Amniotic epithelial cell (primary cell): ENCODE measurements at places on chromosomes 13 and 19.

DNA sequence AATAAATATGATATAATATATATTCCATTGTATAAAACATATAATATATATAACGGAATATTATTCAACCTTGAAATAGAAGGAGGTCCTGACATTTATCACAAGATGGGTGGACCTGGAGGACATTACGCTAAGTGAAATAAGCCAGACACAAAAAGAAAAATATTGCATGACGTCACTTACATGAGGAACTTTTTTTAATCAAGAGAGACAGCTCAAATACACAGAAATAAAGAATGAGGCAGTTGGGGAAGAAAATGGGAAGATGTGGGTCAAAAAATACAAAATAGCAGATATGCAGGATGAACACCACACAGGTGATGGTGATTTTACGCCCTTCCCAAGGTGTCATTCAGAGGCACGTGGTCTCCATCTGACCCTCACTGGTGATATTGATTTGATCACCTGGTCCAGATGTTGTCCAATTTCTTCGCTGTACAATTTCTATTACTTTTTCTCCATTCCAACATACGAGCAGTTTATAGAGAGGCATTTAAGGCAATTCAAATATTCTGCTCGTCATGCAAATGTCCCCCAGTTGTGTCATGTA, 513 bp upstream of the ZNF317 start:
- peak; percentile 9 for DNase-seq

GRCh38 chr13:99725644-99726043, 224.4 kb downstream of the TM9SF2 start:
- DNase-seq = no peak

- no peak for DNase-seq
Measured at GRCh38 chr13:78625384-78625783, 22.0 kb upstream of the POU4F1 start.

GRCh38 chr19:18426416-18426767, 7.2 kb downstream of the SSBP4 start:
- no peak for DNase-seq

DNA sequence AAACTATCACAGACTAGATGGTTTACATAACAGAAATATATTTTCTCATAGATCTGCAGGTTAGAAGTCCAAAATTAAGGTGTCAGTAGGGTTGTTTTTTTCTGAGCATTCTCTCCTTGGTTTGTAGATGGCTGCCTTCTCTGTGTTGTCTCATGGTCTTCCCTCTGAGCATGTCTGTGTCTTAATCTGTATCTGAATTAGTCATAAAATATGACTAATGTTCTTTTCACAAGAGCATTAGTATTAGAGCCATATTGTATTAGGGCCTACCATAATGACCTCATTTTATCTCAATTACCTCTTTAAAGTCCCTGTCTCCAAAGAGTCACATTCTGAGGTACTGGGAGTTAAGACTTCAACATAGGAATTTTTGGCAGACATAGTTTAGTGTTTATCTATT, 77.2 kb upstream of the OBI1 start:
- no peak for DNase-seq

- DNase-seq = peak; percentile 15
Measured at GRCh38 chr13:77565635-77566034, 30.1 kb downstream of the SCEL start.

DNA sequence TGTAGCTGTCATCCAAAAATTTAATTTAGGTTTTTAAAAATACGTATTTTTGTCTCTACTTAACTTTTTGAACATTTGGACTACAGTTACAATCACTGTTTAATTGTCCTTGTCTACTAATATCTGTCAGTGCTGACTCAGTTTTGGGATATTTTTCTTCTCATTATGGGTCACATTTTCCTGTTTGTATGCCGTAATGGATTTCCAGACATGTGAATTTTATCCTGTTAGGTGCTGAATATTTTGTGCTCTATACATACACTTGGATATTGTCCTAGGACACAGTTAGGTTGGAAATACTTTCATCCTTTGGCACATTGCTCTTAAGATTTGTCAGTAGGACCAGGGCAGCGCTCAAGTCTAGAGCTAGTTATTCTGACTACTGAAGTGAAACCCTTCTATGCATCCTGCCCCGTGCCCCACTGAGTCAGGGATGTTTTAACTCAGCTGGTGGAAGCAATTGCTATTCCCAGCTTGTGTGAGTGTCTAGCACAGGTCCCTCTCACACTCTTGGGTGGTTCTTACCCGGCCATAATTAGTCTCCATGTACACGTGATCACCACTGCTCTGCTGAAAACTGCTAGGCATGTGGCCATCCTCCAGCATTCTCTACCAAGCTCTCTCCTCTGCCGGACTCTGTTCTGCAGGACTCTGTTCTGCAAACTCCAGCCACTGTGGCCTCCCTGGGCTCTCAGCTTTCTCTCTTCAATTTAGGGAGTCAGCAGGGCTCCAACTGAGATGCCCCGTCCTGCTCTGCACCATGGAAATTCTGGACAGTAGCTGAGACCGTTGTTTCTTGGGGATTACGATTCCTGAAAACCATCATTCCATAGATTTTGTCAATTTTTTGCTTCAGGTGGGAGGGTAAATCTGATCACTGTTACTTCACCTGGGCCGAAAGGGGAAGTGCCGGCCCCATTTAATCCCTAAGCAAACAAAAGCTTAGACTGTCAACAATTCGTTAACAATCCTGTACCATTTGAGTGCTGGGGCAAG, 11.1 kb downstream of the PROZ start:
- no peak for DNase-seq

DNA sequence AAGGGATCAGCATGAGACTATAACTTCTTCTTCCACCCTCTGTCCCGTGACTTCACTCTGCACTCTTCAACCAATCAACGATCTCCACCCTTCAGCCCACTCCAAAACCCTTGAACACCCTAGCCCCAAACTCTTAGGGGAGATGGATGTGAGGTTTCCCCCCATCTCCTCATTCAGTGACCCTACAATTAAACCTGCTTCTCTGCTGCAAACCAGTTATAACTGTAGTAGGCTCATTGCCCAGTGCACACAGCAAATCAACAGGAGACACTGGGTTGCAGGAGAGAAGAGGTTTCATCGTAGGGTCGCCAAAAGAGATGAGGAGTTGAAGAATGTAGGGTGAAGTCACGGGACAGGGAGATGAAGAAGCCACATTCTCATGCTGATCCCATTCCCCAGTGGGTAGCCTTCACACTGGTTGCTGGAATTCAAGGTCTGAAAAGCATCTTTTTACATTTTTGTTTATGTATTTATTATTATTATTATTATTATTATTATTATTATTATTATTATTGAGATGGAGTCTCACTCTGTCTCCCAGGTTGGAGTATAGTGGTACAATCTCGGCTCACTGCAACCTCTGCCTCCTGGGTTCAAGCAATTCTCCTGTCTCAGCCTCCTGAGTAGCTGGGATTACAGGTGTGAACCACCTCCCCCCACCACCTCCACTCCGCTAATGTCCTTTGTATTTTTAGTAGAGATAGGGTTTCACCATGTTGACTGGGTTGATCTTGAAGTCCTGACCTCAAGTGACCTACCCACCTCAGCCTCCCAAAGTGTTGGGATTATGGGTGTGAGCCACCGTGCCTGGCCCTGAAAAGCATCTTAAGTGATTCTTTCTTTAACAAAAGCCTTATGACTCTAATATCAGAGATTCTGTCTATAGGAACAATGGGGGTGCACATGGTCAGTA, 5.8 kb upstream of the CYP2S1 start:
- DNase-seq = no peak

DNA sequence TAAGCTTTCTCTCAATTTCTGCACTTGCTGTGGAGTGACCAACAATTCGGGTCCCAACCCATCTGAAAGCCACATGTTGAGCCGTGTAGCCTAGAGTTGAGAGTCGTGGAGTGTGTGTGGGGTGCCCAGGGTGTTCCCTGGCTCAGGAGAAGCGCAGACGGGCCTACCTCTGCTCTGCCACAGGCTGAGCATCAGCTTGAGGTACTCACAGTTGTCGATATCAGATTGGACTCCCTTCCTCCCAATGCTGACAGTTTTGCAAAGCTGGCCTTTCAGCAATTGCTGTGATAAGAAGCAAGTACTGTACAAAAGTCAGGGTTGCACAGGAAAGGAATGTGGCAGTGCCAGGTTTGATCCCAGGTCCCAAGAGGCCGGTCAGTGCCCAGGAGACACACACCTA, 133.4 kb upstream of the SPACA7 start:
- no peak for DNase-seq

DNA sequence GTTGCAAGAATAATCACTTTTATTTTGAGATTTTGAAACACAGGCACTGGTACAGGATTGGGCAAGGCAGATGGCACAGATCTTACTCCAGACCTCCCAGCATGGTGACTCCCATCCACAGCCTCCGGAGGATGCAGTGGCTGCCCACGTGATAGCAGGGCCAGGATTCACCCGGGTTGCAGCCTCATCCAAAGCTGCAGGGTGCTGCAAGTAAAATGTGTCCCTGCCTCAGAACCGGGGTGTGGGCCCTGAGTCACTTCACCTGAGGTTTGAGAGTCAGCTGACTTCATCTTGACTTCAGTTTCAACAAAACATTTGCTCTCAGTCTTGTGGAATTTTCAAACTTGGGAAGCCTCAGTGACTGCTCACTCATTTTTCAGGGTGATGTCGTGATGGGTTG, 201.9 kb downstream of the FGF9 start:
- no peak for DNase-seq

DNA sequence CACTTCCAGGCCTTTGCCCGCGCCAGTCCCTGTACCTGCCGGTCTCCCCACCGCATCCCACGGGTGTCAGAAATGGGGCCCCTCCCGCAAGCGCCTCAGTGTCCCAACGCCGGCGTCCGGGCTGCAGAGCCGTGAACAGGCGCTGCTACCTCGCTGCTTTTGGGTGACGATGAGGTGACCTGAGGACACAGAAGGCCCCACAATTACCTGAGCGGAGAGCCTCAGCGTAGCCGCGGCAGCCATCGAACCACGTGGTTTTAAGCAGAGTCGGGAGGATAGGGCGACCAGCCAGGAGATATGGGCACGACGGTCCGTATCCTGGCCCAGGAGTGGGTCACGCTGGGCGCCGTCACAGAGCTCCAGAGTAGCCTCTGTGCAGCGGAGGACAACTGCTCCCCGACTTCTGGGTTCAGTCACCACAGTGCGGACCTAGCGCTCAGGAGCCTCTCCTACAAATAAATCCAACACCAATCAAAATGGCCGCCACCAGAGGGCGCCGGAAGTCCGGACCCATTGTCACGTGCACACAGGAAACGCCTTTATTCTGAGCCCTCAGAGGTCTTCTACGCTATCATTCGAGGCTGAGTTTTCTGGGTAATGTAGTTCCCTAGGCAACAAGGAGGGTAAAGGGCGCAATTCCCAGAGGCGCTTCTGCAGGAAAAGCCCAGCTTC, at the start of gene ZNF814:
Gene ZNF814 (minus strand): TSS at position 478 of the 672 bp plus-strand sequence. CDS start 235 bp downstream, at position 243.
- peak; percentile 89 for DNase-seq

GRCh38 chr13:66341635-66342377, 888.3 kb downstream of the PCDH9 start:
- DNase-seq = peak; percentile 31
